ENCODE measurements at places on chromosomes 13 and 19.

- no peak for DNase-seq
These were observed 64.0 kb downstream of the ATP11A start for GRCh38 chr13:112753833-112754232.

DNA sequence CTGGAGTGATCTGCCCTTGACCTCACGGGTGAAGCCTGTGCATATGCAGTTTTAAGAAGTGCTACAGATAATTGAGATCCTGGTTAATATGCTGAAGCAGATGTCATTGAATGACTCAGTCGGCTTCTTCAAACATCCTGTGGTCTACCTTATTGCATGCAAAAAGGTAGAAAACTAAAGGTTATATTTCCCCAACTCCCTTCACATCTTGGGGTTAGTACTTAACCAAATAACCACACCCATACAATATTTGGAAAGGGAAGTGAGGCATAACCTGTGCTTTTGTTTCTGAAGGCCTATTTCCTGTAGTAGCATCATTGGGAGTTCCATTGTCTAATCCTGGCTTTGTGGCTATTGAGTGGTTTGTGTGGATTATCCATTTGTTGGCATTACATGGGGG, 58.3 kb downstream of the RAP2A start:
- DNase-seq: no peak

DNA sequence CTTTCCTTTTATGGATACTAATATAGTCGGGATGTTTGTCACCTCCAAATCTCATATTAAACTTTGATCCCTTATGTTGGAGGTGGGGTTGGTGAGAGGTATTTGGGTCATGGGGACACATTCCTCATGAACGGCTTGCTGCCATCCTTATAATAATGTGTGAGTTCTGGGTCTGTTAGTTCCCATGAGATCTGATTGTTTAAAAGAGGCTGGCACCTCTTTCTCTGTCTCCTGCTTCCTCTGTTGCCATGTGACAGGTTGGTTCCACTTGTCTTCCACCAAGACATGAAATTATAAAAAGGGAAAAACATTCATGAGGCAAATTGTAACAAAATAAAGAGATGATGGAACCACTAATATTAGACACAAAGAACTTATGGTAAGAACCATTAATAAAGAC, 107.8 kb upstream of the ATXN8OS start:
- DNase-seq: no peak

GRCh38 chr19:1672038-1672768, 19.8 kb upstream of the TCF3 start:
- peak; percentile 37 for DNase-seq

DNA sequence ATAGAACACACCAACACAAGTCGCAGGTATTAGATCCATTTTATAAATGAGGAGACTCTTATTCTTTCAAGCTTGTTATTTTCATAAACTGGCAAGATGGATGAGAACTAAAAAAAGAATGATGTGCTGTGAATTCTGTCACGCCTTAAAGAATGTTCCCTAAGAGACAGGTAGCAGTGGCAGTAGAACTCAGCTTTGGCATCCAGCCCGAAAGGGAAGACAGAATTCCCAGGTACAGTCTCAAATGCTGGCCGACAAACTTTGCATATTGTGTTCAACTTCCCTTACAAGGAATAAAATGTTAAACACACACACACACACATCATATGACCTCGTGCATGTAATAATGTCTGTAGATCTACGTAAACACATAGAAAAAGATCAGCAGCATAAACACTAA, 3.2 kb downstream of the TMEM272 start:
- DNase-seq: no peak

- DNase-seq: no peak
These were observed 80.1 kb upstream of the ATXN8OS start for GRCh38 chr13:70027551-70027950.
